ENCODE measurements at places on chromosomes 13 and 19.
A peak's percentile ranks its signal among the peaks of the same experiment; 100 is the strongest.

DNA sequence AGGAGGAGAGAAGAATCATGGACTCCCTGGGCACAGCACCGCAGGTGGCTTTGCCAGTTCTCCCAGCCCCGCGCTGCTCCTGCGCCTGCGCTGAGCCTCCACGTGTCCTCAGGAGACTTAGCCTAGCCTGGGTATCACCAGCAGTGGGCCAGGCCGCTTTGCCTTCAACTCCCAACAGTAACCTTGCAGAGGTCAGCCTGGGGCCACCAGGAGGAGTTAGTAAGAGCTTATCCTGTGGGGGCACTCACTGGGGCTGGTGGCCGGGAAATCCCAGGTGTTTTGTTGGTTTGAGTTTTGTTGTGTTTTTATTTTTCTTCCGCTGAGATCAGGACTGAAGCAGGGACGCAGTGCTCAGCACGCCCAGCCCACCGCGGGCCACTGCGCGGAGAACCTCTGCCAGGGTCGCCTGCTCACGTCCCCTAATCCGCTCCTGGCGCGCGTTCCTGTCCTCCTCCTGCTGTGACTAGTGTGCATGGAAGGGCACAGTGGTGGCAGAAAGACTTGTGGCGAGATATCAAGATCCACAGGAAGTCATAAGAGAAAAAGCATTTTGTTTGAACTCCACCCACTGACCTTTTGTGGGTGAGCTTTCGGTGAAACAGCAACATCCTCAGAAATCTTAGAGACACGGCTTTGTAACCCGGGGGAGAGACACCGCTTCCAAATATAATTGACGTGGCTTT is 207.4 kb upstream of the RFC3 start:
- no peak for DNase-seq

GRCh38 chr19:6521718-6522646 is 8.8 kb upstream of the TNFSF9 start:
- no peak for DNase-seq

DNA sequence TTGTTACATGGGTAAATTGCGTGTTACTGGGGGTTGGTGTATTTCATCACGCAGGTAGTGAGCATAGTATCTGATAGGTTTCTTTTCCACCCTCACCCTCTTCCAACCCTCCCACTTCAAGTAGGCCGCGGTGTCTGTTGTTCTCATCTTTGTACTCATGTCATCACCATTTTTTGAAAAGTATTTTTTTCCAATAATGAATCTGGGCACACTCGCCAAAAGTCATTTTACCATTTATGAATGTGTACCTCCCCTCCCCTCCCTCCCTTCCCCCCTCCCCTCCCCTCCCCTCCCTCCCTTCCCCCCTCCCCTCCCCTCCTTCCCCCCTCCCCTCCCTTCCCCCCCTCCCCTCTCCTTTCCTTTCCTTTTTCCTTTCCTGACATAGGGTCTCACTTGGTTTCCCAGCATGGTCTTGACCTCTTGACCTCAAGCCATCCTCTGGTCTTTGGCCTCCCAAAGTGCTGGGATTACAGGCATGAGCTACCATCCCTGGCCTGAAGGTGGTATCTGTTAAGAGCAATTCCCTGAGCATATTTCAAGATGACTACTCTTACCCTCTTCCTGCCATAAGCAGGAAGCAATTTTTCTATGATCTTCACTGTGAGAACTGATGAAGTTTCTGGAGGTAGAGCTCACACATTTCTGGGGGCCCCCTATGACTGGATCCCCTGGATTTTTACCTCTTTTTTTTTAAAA is 15.7 kb downstream of the ZNF627 start:
- no peak for DNase-seq

GRCh38 chr19:48770734-48771472 is 15.6 kb downstream of the FGF21 start:
- DNase-seq = no peak

- DNase-seq = no peak
Observed at GRCh38 chr13:22196777-22197176, 525.9 kb downstream of the FGF9 start.

DNA sequence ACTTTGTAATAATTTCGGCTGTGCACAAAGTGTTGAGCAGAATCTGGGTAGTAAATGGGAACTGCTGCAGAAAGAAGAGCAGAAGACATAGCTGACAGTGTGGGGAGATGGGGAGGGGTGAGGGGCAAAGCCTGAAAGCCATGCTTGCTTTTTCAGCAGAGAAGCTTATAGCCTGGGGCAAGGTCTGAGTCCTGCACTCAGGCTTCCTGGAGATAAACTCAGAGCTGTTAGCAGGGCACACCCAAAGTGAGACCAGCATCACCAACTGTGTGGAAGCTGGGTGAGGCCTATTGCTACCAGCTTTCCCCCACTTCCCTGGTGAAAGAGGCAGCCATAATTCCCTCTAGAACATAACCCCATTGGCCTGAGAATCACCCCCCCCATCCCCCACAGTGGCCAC is 15.6 kb upstream of the LHFPL6 start:
- no peak for DNase-seq

GRCh38 chr13:73131247-73131646 is 72.4 kb downstream of the KLF5 start:
- no peak for DNase-seq

DNA sequence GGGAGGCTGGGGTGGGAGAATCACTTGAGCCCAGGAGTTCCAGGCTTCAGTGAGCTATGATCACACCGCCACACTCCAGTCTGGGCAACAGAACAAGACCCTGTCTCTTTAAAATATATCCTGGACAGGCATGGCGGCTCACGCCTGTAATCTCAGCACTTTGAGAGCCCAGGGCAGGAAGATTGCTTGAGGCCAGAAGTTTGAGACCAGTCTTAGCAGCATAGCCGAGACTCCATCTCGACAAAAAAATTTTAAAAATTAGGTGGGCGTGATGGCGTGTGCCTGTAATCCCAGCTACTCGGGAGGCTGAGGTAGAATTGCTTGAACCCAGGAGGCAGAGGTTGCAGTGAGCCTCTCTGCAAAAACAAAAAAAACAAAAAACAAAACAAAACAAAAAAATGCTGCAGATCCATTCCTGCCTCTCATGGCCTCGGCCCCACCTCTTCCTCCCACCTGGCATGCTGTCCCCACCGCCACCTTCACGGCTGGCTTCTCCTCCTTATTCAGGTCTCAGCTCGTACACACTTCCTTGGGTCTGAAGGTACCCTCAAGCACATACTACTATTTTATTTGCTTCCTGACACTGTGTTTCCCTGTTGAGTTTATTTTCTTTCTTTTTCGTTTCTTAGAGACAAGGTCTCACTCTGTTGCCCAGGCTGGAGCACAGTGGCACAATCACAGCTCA is 5.3 kb downstream of the RFX1 start:
- no peak for DNase-seq

DNA sequence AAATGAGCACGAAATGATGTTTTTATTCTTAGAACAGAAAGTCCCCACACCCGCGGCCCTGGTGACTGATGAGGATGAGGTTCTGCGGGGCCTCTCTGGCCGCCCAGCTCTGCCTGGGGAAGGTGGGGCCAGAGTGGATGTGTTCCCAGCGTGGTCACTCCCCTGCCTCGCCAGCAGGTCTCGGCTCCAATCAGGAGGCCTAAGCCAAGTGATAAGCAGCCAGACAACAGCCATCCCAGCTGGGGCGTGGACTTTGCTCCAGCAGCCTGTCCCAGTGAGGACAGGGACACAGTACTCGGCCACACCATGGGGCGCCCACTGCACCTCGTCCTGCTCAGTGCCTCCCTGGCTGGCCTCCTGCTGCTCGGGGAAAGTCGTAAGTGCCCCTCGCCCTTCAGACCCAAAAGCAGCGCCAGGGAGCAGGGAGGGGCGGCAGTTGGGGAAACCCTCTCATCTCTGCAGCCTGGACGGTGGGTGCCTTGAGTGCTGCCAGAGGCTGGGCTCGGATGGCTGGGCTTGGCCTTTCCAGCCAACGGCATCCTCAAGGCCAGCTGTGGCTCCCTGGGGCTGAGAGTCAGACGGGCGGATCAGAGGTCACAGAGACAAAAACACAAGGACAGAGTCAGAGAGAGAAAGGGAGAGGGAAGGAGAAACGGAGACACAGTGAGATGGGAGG is at the start of gene F10:
Gene F10, plus strand, starts transcription at position 250 of the 676 bp plus-strand sequence. Its CDS starts 57 bp downstream, at position 307.
- DNase-seq = no peak

GRCh38 chr19:51699170-51699569 is 6.0 kb downstream of the SPACA6 start:
- DNase-seq = no peak

GRCh38 chr19:1259206-1259875 is 9.8 kb upstream of the CIRBP start:
- DNase-seq = no peak

- DNase-seq = no peak
Observed at GRCh38 chr13:57627663-57628062, 3.9 kb upstream of the PCDH17 start.

GRCh38 chr13:46947425-46948191 is 50.8 kb upstream of the HTR2A start:
- no peak for DNase-seq

DNA sequence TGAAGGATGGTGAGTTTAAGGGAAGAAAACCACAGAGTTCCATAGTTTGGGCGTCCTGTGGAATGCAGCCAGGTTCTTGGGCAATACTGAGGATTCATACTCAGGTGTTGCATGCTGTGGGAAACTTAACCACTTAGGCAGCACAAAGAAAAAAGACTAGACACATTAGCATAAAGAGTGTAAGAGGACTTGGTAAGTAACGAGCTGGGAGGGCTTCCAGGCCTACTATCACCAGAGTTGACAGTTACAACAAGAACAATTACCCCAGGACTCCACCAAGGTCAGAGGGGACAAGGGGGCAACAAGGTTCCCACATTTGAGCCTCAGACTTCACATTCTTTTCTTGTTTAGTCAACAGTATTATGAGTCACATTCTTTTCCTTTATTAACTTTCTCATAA is 33.2 kb downstream of the KCTD12 start:
- DNase-seq = peak; percentile 73

DNA sequence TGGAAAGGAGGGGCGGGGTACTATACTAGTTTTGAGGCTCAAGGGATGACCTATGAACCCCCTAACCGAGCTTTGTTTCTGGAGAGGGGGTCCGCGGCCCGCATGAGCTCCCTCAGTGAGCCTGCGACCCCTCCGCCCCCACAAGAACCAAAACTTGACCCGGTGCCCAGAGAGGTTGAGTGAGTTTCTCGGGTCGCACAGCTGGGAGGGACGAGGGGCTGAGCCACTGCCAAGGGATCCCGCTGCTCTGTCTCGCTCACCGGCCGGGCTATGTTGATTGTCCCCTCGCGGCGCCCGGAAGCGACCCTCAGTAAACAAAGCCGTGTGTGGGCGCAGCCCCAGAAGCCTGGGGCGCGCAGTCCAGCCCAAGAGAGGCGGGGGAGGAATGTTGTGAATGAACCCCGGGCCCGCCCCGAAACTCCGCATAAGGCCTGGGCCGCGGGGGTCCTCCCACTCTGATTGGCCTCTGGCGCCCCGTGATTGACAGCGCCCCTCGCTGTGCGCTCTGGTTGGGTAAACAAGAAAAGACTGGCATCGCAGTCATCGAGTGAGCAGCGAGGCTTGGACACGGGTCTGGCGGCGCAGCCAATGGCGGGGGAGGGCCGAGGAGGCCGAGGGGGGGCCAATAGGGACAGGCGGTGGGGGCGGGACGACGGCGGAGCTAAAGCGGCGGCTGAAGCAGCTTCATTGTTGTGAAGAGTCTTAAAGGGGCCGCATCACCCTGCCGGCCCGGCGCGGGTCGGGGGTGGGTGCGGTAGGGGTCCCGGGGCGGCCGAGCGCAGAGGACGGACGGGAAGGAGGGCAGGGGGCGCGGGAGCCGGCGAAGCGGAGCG is at the start of gene ZSWIM4:
Gene ZSWIM4, plus strand, starts transcription at position 687 of the 833 bp plus-strand sequence. CDS start 206 bp downstream, outside the sequence.
- peak; percentile 99 for DNase-seq

DNA sequence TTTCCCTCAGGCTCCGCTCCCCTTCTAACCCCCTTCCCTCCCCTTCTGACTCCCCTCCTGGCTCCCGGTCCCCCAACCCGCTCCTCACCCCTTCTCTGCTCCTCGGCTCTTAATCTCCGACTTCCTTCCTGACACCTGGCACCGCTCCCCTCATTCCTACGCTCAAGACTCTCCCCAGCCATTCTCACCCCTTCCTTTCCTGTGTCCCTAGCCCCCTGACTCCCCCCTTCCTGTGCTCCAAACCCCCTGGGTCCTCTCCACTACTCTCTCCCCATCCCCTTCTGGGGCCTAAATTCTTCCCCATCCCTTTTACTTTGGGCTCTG is 658 bp downstream of the CLPP start:
- DNase-seq = no peak

- DNase-seq = no peak
Observed at GRCh38 chr19:1806184-1807029, 5.7 kb downstream of the ATP8B3 start.

GRCh38 chr13:105587786-105588185 is 947.7 kb downstream of the EFNB2 start:
- DNase-seq = no peak

GRCh38 chr13:108225440-108225839 is 7.2 kb downstream of the ABHD13 start:
- DNase-seq = no peak

- DNase-seq = no peak
Observed at GRCh38 chr19:3133793-3134116, 2.1 kb upstream of the GNA15 start.

- peak; percentile 32 for DNase-seq
Observed at GRCh38 chr13:35927567-35928021, 203.6 kb downstream of the DCLK1 start.

DNA sequence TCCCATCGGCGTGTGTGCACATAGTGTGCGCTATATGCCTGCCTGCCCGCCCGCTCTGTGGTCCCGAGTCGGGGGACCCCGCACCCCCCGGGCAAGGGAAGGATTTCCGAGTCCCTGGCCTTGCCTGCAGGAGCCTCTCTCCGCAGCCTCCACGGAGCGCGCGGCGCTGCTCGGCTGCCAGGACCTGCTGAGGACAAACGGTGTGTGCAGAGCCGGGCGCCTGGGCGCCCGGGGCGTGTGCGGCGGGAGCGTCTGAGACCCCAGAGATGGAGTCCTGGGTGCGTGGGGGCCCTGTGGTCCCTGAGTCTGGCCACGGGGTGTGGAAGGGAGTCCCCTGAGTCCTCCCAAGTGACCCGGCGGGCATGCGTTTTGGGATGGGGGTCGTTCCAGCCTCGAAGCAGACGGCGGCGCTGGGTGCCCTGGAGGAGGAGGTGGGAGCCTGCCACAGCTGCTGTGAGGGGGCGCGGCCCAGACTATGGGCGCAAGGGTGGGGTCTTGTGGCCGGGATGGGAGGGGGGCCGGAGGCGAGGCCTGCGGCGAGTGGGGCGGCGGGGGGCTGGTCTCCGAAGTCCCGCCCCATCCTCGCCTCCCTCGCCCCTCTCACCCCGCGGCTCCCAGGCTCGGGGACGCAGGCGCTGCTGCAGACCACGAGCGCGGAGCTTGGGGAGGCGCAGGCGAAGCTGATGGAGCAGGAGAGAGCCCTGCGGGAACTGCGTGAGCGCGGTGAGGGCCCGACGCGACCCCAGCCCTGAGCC is 25.3 kb downstream of the CLEC4M start:
- no peak for DNase-seq

Measured in astrocyte of the cerebellum (primary cell).